HT1080 (cell line): ENCODE measurements at places on chromosomes 7 and 10. TPM values are rescaled to one million over a fixed set of nuclear protein-coding genes. Genes with fewer than 3 reads are reported as not detected.

CHST15 gene
- 10.9 and 19.2 TPM in 2 replicates for total RNA-seq

NKX6-2 gene
- total RNA-seq = not detected in 2 replicates

KLF14 gene
- total RNA-seq = 0.16 and 0.20 TPM in 2 replicates

GRCh38 chr10:66102756-66103155, 823.1 kb upstream of the LRRTM3 start:
- DNase-seq = no peak

- no peak for DNase-seq
Measured at GRCh38 chr7:2072042-2072441, 160.7 kb downstream of the MAD1L1 start.

- DNase-seq = no peak
Measured at GRCh38 chr7:51290702-51291540, 25.7 kb downstream of the COBL start.

DNA sequence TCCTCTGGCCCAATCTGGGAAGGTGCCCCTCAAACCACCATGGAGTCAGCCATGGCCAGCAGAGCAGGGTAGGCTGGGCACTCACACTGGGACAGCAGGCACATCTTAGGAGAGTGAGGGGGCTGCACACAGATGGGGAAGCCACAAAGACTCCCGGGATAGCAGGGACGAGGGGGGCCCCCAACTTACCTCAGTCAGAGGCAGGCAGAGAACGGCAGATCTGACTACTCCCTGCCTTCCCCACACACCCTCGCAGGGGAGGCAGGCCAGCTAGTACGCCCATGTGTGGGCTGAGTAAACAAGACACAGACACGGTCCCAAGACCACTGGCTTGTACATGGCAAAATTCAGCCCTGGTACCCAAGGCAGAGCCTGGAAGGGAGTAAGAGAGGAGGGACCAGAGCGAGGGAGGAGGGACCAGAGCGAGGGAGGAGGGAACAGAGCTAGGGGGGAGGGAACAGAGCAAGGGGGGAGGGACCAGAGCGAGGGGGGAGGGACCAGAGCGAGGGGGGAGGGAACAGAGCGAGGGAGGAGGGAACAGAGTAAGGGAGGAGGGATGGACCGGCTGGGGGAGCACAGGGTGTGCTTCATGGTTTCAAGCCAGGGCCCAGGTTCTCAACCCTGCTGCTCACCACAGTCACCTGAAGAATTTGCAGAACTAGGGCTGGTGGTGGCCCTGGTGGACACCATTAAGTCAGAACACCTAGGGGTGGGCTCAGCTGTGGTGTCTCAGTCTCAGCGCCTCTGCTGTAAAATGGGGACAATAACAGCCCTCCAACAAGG, 73.8 kb downstream of the RGS10 start:
- no peak for DNase-seq
